KBM-7 (cell line): ENCODE measurements at places on chromosomes 6 and 20.

- no peak for DNase-seq
Observed at GRCh38 chr6:29147074-29147473, 23.6 kb upstream of the OR2J2 start.

DNA sequence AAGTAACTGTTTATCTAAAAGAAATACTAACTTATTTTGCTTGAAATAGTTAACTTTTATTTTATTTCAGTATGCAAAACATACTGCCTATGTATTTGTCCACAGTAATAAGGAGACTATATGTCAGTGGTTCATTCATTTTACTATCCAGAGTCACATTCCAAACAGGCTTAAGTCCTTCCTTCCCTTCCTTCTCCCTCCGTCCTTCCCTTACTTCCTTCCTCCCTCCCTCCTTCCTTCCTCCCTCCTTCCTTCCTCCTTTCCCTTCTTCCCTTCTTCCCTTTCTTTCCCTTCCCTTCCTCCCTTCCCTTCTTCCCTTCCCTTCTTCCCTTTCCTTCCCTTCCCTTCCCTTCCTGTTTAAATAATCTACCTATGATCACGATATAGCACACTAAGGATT, 899.2 kb downstream of the EYS start:
- DNase-seq = no peak

GRCh38 chr6:139925894-139926641, 551.6 kb upstream of the CITED2 start:
- no peak for DNase-seq

GRCh38 chr6:125913864-125914351, 42.7 kb upstream of the HINT3 start:
- DNase-seq = no peak

- no peak for DNase-seq
Observed at GRCh38 chr6:142932889-142933288, 12.1 kb downstream of the HIVEP2 start.

DNA sequence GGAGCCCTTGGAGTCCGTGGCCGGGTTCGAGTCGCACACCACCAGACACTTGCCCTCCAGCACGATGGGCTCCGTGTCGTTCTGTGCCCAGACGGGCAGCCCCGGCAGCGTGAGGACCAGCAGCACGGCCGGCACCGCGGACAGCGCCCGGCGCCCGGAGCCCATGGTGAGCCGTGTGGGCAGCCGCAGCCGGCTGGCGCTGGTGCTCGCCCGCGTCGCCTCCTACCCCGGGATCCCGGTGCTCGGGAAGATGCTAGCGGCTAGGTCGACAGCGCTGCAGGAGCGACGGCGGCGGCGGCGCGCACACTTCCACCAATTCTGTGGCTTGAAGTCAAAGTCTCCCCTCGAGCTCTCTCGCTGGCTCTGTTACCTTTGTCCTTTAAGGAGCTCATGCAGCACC, 1.3 kb downstream of the CBLN4 start:
- no peak for DNase-seq

DNA sequence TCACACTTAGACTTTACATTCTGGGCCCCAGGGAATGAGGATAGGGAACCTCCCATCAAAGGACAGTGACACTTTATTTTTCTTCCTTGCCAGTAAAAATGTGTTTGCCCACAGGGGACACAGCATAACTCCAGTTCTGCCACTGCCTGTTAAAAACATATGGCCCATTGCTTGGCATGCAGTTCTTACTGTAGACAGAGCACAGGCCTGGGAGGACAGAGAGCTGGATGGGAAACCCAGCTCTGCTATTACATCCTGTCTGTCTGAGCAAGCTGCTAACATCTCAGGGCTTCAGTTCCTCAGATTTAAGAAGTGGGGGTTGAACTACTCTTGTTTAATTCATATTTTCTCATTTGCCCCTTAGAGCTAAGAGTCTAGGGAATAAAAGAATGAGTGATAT, 120.2 kb downstream of the AKAP7 start:
- DNase-seq = no peak

GRCh38 chr20:25865715-25866656, 169.3 kb upstream of the ZNF337 start:
- DNase-seq = peak; percentile 63

GRCh38 chr20:36548006-36548315, 6.6 kb downstream of the MYL9 start:
- no peak for DNase-seq

GRCh38 chr20:50848341-50848808, 53.5 kb downstream of the BCAS4 start:
- no peak for DNase-seq

- no peak for DNase-seq
Observed at GRCh38 chr20:50250679-50251382, 60.2 kb downstream of the CEBPB start.

GRCh38 chr6:109484122-109484521, 1.1 kb upstream of the ZBTB24 start:
- DNase-seq = no peak

GRCh38 chr20:59404749-59405148, 104.3 kb downstream of the EDN3 start:
- DNase-seq = no peak

DNA sequence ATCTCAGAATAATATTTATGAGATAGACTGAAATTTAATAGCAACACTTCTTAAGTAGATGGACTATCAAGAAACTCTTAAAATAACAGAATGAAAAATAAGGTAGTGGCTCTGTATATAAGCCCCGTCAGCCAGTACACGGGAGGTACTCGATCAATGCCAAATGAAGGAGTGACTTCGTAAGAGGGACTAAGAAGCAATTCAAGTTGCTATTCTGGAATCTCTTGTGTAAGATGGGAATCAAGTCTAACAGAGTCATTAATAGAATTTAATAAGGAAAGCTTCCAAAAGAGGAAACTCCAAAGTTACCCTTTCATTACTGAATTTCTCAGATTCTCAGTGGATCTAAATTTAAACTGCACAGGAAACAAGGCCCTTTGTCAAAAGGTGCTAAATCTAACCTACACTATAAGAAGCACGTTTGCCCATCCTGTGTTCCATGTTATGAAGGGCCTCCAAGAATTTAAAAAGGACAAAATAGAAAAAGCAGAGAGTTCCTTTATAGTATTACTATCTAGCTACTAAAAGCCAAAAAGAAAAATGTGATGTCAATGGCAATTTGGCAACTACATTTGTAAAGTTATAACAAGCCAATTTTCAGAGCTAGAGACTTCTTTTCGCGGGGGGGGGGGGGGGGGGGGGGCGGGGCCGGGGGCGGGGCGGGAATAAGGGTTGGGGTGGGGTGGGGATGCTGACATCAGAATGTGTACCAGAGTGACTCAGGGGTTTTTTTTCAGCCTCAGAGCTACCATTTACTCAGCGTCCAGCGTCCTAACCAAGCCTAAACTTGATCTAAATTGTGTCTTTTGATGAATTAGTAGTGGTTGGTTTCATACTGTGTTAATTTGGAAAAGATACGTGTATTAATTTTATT, 200.6 kb downstream of the GMPR start:
- no peak for DNase-seq

- DNase-seq = no peak
Observed at GRCh38 chr6:3898265-3898994, 49.3 kb downstream of the FAM50B start.

DNA sequence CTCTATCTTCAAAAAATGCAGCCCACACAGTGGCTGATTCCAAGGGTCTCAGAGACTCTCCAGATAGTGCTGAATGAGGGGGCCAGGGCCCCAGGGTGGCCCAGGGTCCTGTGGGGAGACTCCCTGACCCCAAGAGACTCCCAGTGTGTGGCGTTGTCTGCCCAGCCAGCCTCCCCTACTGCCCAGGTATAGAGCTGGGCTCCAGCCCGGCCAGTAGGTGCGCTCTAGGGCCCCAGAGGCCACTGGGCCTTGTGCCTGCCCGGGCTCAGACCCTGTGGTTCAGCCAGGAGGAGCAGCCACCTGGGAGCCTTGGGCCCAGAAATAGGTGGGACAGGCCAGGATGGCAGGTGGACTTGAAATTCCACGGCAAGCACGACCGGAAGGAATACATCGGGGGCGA, 30.3 kb upstream of the GATA5 start:
- no peak for DNase-seq

GRCh38 chr6:130381459-130382380, 15.9 kb downstream of the TMEM200A start:
- peak; percentile 41 for DNase-seq

DNA sequence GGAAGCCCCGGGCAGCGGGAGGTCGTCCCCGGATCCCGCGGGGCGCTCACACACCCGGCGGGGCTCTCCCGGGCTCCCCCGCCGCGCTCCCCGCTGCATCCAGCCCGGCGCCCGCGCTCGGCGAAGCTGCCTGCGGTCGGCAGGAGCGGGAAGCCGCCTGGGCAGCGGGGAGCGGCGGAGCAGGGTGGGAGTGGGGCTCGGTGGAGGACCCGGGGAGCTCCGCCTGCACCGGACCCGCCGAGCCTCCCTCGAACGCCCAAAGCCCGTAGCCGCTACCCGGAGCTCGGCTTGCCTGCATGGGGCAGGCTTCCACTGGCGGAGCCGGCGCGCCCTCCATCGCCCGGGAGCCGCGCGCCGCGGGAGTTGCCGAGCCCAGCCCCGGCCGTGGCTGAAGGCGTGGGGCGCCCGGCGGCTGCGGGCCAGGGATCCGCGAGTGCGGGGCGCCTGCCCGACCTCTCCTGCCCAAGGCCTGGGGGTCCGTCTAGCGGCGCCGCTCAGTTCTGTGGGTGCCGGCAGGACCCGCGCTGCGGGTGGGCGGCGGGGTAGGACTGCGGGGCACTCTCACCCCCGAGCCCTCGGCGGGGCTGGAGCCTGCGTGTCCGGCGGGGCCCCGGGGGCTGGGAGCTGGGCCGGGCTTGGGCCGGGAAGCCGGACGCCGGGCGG, 671 bp downstream of the CDH4 start:
- peak; percentile 5 for DNase-seq

GRCh38 chr6:2266031-2266795, 20.8 kb upstream of the GMDS start:
- no peak for DNase-seq

GRCh38 chr20:5205348-5206210, 78.8 kb downstream of the CDS2 start:
- peak; percentile 88 for DNase-seq

DNA sequence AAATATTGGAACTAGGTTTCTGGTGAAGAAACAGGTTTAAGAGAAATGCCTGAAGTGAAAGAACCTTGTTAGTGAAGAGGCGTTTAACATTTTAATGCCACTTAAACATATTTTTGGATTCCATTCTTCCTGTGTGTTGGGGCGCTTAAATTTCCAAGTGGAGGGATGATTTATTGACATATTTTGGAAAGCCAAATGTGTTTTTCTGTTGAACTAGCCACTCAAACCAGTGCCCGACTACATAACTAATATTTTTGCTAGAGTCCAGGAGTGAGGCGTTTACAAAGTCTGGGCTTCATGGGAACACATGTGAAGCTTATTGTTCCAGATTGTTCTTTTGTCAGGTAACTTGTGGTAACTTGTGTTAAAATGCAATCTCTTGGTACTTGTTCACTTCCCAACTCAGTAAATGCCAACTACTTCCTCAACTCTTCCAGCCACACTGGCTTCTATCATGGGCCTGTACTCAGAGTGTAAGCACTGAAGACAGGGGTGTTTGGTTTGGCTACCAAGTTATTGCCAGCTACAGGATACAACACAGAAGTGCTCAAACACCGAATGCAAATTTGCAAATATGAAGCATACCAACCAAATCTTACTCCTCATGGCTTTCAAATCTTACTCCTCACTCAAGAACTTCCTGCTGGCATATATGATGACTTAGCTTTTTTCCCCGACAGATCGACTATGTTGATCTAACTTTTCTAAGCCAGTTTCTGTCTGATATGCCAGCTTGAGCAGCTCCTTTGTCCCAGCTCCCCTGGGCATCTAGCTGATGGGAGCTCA, 2.0 kb upstream of the ZNFX1 start:
- peak; percentile 46 for DNase-seq

- peak; percentile 26 for DNase-seq
Observed at GRCh38 chr20:5400164-5400762, 83.5 kb upstream of the PROKR2 start.

DNA sequence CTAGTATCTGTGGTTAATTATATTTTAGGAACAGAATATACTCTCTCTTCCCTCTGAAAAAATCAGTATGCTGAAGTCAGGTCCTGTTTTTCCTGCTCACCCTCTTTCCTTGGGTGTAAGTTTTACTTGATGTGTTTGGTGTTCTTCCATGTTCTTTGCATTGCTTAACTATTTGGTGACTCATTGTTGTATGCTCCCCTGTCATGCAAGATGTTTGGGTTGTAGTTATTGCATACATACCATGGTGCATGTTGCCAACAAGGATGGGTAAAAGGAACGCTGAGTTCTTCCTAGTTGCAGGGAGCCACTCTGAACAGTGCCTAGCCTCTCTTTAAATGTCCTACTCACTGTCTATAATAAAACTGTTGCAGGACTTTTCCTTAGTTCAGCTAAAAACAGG, 207.9 kb upstream of the LAMP5 start:
- no peak for DNase-seq

DNA sequence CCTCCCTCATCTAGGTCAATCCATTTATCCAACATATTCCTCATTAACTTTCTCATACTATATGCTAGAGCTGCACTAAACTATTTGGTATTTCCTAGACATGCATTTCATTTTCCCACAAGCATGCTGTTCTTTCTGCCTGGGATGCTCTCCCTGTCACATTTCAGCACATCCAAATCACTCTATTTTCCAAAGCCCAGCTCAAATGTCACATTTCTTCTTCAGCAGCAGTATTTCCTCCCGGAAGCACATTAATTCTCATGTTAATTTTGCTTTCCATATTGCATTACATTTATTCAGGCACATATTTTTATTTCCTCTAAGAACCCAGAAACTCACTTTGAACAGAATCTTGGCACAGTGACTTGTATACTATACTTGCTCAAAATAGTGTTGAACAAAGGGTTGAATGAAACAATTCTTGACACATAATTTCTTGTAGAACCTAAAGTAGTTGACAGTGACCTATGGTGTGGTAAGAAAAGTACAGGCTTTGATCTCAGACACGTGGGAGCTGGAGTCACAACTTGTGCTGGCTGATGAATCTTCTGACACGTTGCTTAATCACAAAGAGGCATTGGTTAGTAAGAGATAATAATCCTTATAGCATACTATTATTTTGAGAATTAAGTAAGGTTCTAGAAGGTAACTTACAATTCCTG, 30.8 kb upstream of the CD2AP start:
- DNase-seq = no peak

GRCh38 chr6:100210137-100211117, 216.4 kb upstream of the MCHR2 start:
- DNase-seq = no peak
